ENCODE measurements at places on chromosomes 4 and X.

- DNase-seq = no peak
Observed at GRCh38 chr4:115233600-115233999, 120.2 kb upstream of the NDST4 start.

- no peak for DNase-seq
Observed at GRCh38 chrX:147119088-147119487, 304.5 kb upstream of the CXorf51A start.

- no peak for DNase-seq
Observed at GRCh38 chr4:33437406-33437805, 2717.2 kb downstream of the PCDH7 start.

DNA sequence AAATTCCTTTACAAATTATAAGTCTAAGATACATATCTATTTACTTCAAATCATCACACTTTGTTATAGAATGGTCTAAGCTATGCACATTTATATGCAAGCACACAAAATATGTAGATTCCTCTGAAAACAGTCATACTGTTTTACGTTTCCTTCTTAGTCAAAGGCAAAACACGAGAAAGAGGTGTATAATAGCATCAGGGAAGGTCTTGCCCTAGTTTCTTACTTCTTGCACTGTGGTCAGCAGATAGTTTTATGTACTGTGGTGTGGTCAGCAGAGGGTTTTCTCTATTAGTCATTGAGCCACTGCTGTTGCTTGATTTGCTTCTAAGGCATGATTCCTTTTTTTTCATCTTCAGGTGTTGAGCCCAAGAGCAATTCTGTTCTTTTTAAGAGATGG is 117.7 kb downstream of the ADAM29 start:
- no peak for DNase-seq

GRCh38 chrX:139560221-139560620 is 29.7 kb downstream of the F9 start:
- DNase-seq = no peak

DNA sequence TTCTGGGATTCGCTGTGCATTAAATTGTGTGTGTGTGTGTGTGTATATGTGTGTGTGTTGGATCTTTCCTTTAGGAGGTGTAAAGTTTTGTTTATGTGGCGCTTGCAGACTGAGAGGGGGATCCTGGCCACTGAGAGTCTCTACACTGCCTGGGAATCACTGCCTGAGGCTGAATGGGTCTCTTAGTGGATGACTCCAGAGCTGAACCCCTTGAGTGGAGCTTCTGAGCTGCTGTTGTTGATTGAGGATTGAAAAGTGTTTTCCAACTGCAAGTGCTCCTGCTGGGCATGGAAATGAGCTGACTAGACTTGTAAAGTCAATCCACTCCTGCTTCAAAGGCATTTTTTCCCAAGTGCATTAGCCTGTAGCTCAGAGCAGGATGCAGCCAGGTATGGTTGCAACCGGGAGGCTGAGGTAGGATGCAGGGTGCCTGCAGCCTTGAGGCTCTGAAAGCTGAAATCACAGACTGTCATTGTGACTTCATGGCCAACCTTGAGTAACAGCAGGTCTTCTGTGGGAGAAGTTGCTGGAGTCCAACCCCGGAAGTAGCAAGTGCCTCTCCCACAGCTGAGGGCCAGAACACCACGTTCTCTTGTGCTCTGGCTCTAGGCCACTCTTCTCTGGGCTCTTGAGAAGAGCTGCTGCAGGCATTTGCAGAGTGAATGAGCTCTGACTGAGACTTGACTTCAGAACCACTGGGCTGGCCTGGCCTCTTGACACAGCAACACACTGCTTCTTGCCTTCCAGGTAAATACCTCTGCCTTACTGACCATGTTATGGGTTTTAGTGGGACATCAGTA is at the start of gene TBX22:
Gene TBX22 (plus strand): TSS at position 613 of the 800 bp plus-strand sequence. CDS start 7,517 bp downstream, outside the sequence.
- no peak for DNase-seq

- no peak for DNase-seq
Observed at GRCh38 chr4:137692205-137692604, 159.9 kb upstream of the PCDH18 start.

GRCh38 chr4:183366206-183366835 is 44.1 kb upstream of the CLDN24 start:
- DNase-seq = no peak

Data from epithelial cell of proximal tubule (primary cell).